ENCODE measurements at places on chromosomes 2 and 18.

GRCh38 chr2:110843959-110844510 lies 111.7 kb downstream of the ACOXL start:
- no peak for DNase-seq

GRCh38 chr2:9736021-9736420 lies 105.2 kb upstream of the YWHAQ start:
- DNase-seq, result peak; percentile 32

DNA sequence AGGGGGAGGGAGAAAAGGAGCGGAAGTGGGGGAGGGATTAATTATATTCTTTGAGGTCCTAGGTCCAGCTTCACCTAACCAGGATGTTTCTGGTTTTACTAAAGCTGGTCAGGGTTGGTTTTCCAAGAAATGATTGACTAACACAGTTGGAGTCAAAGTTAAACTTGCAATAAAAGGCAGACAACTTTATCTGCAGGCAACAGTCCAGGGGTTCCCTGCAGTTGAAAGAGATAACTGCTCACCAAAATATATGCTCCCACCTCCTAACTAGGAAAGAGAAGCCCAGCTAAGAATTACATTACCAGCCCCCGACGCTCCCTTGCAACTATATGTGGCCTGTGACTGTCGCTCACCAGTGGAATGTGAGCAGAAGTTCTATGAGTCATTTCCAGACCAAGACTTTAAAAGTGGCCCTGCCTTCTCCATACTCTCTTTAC lies 140.0 kb upstream of the PKDCC start:
- DNase-seq, result no peak

DNA sequence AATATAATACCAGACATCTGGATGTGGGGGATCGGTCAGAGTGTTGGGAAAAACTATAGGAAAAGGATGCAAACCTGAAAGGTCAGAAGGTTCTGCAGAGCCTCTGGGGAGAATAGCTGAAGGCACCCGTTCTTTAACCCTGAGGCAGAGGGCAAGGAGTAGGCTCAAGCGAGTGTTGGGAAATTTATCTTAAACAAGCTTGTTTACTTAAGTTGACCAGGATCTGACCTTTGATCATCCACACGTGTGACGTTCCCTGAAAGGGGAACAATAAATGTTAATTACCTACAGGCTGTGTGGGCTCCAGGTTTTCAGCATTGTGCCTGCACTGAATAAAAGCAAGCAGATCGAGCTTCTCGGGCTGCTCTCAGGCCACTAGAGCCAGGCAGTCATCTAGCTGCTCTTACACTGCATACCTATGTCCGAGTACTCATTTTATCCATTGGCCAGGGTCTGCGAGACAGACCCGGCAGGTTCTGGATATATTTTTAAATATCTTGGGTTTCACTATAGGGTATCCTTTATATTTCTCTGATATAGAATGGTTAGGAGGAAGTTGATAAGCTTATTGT lies 400.6 kb upstream of the CHST9 start:
- DNase-seq, result no peak

GRCh38 chr2:183991968-183992367 lies 606.4 kb upstream of the ZNF804A start:
- no peak for DNase-seq
